Globus pallidus (tissue), 1 donor: ENCODE measurements at places on chromosomes 12 and 14.

DNA sequence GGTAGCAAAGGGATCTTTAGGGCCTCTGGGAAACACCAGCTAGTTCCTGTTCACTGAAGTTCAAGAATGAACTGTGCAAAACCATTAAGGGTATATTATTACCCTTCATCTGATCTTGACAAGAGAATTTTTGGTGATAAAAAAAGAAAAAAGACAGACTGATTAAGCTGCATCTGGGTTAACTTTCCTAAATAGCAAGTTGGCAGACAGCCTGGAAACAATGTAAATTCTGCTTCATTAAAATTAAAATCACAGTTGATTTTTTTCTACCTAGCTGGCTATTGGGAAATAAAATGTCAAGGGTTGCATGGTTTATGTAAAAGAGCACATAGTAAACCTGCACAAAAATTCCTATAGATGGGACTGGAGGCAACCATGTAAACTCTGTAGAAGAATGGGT is 126.6 kb upstream of the PRKD1 start:
- no peak for DNase-seq

GRCh38 chr12:1551496-1551895 is 42.9 kb downstream of the FBXL14 start:
- DNase-seq, result no peak

- no peak for DNase-seq
Observed at GRCh38 chr14:24463884-24464785, 21.6 kb upstream of the SDR39U1 start.

GRCh38 chr14:50856660-50857059 is 15.2 kb upstream of the ABHD12B start:
- no peak for DNase-seq

DNA sequence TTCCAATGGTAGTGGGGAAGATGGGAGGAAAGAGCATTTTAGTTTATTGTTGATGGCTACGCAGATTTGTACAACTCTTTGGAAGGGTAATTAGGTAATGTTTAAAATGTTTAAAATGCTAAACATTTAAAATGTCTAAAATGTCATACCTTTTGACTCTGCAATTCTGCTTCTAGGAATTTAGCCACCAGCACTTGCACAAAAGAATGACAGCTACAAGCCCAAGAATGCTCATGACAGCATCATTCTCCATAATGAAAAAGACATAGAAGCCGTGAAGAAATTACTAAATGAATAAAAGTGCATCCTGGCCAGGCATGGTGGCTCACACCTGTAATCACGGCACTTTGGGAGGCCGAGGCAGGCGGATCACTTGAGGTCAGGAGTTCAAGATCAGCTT is 19.9 kb upstream of the DYNC1H1 start:
- DNase-seq, result no peak
